ENCODE measurements at places on chromosomes 7 and 10. TPM values are rescaled to one million over a fixed set of nuclear protein-coding genes. Genes with fewer than 3 reads are reported as not detected.

DNA sequence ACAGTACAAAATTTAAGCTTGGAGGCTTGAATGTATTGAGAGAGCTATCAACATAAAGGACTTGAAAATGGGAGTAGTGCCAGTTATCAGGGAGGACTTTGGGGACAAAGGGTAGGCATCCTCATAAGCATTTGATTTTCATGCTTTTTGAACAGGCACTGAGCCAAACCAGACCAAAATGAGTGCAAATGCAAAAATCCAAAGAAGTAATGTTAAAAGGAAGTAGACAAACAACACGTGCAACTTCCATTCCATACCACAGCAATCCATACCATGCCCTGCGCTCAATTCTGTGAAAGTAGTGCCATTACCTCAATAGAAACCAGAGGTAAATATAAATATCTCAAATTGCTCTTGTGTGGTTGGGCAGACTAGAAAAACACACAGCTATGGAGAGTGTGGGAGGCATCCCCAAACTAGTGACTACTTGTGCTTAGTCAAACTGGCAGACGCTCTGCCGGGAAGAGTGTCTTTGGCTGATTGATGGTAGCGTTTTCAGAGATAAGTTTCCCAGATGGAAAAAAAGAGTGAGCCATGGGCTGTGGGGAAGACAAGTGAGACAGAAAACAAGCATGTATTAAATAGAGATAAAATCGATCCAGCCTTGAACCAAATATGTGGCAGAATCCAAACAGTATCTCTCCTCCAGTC lies 161.5 kb downstream of the CREB5 start:
- DNase-seq, result peak; percentile 87

DNA sequence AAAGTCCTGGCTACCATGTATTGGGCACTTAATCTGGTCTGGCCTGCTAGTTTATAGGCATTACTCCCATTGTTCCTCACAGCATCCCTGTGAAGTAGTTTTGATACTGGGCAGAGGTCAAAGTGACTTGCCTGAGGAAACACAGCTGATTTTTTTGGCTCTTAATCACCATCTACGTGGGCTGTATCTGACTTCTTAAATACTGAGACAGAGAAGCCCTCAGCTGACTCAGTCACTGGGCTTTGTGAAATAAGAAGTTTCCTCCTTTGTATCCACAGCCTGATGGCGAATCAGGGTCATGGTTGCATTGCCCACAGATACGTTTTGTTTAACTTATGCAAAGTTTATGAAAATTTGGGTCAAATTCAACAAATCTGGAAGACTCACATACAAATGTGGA lies 13.2 kb downstream of the TACR2 start:
- DNase-seq, result no peak

TLX1 gene
- total RNA-seq, result not detected

GRCh38 chr7:150311146-150311545 lies 12.0 kb upstream of the LRRC61 start:
- DNase-seq, result no peak

DNA sequence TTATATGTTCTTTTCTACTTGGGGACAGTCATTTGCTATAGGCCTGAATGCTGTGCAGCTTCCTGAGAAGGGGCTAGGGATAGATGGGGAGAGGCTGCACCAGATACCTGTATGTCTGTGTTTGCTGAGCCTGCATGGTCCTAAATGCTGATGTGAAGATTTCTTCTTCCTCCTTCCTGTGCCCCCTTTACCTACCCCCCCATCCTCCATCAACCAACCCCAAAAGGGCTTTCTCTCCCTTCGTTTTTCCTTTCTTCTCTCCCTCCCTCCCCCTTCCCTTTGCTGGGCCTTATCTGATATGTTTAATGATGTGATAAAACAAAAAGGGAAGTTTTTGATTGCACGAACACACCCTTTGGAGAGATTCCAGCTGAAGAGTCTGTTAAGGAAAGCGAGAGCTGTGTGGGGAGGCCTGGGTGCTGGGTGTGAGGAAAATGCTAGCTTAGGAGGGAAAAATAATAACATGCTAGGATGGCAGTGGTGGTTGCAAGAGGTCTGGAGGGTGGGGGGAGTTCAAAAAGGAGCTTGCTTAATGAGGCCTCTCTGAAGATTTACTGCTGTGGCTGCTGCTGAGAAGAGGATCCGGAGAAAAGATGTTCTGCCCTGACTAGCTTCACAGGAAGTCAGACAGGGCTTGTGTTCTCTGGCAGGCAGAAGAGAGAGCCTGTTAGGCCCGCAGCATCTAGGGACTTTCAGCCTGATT lies 101.8 kb downstream of the SAMD9 start:
- no peak for DNase-seq

DNA sequence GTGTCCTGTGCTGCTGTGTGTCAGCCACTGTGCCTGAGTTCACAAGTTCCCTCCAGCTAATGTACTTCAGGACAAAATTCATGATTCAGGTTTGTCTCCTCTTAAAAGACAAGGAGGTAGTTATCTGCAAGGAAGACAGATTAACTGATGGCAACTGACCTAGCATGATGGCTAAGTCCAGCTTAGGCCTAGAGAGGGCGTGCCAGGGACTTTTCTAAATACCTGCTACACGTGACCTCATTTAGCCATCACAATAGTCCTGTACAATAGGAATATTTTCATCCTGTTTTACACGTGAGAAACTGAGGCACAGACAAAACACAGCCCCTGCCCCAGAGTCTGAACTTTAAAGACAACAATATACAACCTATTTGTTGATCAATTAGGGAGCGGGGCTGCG lies 275.7 kb downstream of the XPNPEP1 start:
- no peak for DNase-seq

MTURN gene
- total RNA-seq, result 1.6 TPM

Measured in Caki2 (cell line).